ENCODE measurements at places on chromosomes 16 and 17. TPM values are rescaled to one million over a fixed set of nuclear protein-coding genes. Genes with fewer than 3 reads are reported as not detected.
A peak's percentile ranks its signal among the peaks of the same experiment; 100 is the strongest.

Gene TBC1D3L
- total RNA-seq: 12.2 TPM

DNA sequence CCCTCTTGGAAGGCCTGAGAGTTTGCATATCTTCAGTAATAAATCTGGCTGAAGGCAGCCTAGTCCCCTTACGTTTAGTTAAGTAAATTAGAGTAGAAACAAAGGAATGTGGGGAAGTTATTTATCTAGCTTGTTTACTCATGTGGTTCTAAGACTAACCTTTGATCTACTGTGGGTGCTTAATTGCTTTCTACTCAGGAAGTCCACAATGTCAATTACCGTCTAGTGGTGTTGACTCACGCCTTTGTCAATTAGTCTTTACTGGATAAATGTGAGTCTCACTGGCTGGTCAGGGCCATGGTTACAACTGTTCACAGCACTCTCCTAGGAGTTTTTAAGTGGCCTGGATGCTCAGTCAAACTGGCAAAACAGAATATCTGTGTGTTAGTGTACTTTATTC is 2338.4 kb downstream of the TP53TG3F start:
- no peak for ATAC-seq

DNA sequence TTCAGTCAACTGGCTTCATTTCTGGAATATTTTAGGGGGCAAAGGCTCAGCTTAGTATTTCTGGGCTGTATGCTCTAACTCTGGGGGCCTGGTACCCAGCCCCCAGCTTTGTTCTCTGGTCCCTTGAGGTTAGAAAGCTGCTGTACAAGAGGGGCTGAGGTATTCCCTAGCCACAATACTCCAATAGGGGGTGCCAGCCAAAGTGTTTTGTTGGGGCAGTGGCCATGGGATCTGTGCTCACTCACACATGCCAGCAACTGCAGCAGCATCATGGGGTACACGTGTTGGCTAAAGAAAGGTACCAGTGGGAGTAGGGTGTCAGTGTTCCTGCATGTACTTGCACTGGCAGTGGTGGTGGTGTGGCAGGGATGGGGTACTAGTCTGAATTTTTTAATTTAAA is 257.3 kb downstream of the CA10 start:
- ATAC-seq: no peak

DNA sequence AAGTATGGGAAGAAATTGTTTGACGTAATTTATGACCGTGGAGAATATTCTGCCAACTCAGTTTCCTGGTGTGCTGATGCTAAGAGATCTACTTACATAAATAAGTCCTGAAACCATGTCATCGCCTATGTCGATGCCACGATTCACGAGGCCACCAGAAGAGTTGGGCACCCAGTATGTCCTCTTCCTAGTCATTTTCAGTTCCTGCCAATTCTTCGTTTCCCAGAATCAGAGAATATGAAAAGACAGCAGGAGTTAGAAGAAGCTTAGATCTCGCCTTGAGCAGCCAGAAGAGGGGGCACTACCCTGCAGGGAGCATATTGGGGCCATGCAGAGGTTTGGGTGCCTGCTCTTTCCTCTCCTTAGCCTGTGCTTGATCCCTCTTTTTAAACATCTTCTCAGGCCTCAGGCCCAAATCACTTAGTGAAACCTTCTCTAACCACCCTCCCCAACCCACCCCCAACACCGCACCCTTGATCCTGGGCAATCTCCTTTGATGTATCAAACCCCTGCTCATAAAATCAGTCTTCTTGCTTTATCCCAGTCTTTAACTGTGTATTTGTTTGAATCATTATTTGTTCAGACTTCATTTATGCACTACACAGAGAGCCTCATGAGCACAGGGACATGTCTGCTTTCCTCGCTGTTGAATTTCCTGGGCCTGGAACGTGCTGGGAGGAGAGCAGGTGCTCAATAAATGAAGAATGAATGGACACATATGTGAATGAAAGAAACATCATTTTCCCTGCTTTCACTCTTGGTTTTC is 12.2 kb upstream of the LONP2 start:
- ATAC-seq: no peak

- peak; percentile 16 for ATAC-seq
Observed at GRCh38 chr16:842061-842476, 41.5 kb upstream of the GNG13 start.

- ATAC-seq: no peak
Observed at GRCh38 chr17:3794557-3795389, 6.2 kb downstream of the ITGAE start.

DNA sequence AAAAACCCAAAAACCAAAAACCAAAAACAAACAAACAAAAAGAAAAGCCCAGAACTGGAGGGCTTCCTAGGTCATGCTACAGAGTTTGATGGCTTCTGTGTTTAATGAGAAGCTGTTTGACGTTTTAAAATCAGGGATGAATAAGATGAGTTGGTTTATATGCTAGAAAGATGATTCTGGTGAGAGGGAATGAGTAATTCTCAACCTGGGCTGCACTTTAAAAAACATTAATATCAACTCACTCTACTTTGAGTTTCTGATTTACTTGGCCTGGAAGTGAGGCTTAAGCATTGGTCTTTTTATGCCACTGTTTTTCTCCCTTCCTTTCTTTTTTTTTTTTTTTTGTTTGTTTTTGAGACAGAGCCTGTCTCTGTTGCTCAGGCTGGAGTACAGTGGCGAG is 5.1 kb downstream of the RGS9 start:
- no peak for ATAC-seq

GRCh38 chr17:65956814-65957213 is 235.1 kb downstream of the CEP112 start:
- peak; percentile 76 for ATAC-seq

- ATAC-seq: no peak
Observed at GRCh38 chr17:1110862-1111598, 68.8 kb downstream of the ABR start.

GRCh38 chr17:2837147-2837561 is 40.9 kb downstream of the RAP1GAP2 start:
- ATAC-seq: peak; percentile 66

DNA sequence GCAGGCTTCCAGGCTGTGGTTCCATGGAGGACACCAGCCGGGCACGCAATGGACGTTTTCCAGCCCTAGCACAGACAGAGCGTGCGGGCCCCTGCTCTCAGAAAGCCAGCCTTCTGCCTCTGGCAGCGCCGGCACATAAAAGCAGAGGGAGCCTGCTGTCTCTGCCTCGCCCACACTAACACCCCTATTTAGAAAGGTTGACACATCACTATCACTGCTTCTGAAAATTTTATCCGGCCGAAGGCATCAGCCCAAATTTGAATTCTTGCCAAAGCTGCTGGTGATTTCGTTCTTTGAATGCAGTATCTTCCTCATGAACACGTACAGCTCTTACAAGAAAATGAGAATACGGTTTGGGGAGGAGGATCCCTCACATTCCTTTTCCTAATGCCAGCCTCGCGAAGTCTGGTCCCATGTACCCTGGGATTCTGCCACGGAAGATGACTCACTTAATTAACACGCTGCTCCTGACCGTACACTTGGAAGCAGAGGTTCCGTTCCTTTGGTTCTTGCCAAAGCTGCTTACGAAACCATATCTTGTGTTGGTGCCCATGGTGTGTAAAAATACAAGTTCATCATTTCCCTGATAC is 1.3 kb upstream of the RAB11FIP3 start:
- peak; percentile 77 for ATAC-seq

GRCh38 chr16:67883872-67884261 is 818 bp upstream of the NRN1L start:
- peak; percentile 60 for ATAC-seq

DNA sequence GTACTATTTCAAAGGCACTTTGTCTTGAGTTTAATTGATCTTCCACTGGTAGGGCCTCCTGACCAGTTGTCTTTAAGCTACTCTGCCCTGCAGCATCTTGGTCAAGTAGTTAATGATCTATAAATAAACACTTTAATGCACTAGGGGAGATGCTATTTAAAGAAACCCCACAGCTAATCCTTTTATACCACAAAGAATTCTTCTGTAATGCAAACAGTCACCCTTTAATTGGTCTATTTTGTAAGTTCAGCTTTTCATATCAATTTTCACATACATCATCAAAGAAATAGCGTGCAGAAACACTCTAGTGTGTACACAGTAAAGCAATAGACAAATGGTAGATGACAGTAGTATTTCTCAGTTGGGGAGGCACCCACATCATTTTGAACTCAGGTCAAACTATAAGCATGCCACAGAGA is 70.3 kb downstream of the PMP22 start:
- no peak for ATAC-seq

Gene P2RX5
- 0.72 TPM for total RNA-seq

GRCh38 chr17:78748730-78749317 is 33.2 kb downstream of the CYTH1 start:
- peak; percentile 89 for ATAC-seq

Gene MAFG
- 12.3 TPM for total RNA-seq

Gene RCVRN
- total RNA-seq: not detected

- no peak for ATAC-seq
Observed at GRCh38 chr17:50923611-50924010, 57.5 kb upstream of the TOB1 start.

DNA sequence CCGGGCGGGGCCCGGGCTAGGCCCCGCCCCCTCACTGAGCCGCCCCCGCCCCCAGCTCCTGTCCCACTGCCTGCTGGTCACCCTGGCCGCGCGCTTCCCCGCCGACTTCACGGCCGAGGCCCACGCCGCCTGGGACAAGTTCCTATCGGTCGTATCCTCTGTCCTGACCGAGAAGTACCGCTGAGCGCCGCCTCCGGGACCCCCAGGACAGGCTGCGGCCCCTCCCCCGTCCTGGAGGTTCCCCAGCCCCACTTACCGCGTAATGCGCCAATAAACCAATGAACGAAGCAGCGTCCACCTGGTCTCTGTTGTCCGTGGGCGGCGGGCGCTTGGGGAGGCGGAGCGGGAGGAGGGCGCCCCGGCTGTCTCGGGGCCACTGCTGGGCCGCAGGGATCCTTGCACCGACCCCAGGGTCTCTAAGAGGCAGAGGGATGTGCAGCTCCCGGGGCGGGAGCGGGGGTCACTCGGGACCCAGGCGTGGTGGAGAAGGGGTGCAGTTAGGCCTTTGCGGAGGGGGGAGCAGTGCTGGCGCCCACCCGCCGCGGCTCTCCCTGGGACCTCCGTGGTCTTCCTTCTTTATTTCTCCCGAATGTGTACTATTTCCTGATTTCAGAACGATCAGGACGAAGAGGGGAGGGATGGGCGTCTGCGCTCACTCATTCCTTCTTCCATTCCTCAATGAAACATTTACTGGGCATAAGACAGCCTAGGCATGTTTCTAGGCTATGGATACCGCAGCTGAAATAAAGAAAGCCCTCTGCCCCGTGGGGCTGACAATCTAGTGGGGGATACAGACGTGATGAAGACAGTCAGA is 2.0 kb downstream of the HBZ start:
- peak; percentile 8 for ATAC-seq

- peak; percentile 65 for ATAC-seq
Observed at GRCh38 chr17:81519284-81520020, 6.9 kb upstream of the ACTG1 start.

Gene CA7
- not detected for total RNA-seq

DNA sequence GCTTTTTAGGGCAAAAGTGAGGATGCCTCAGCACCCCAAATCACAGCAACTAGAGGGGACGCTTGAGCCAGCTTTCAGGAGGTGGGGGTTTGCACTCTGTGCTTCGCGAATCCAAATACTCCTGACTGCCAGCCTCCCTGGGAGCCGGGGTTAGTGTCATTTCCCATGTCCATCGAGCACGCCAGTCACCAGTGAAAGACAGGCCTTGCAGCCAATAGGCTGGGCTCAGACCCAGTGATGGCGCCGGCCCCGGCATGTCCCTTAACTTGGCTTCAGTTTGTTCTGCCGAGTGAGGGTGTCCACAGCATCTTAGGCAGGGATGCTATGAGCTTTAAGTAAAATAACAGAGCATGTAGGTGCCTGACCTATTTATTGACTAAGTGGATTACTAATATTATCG is 50.9 kb upstream of the CDC42EP4 start:
- no peak for ATAC-seq

Gene TNRC6A
- total RNA-seq: 16.1 TPM

Gene CCL17
- total RNA-seq: 1.6 TPM

GRCh38 chr17:80847496-80848230 is 144.0 kb upstream of the CHMP6 start:
- ATAC-seq: no peak

Gene TBC1D28
- total RNA-seq: not detected

DNA sequence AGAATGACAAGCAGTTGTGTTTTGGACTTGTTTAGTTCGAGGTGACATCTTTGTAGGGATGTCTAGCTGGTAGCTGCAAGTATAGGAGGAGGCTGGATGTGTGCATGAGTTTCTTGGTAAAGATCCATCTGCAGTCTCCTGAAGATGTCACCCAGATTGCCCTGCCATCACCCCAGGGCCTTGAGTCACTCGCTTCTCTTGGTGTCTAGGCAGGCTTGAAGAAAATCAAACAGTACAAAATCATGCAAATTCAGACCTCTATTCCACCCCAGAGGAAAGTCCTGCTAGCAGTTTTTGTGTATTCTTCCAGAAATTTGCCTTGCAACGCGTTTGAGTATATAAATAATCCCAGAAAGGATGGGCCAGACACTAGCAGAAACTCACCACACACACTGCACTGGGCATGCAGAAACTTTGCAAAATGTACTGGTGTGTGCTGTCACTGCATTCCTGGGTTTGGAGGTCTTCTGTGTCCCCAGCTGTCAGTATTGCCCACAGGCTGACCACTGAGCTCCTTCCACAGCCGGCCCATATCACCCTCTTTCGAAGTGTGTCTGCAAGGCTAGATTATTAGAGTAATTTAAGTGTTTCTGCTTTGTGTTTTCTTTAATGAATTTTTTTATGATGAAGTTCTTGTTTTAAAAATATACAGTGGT is 51.5 kb downstream of the TENT4B start:
- ATAC-seq: peak; percentile 58

Gene MYADML2
- not detected for total RNA-seq

Gene AGRP
- total RNA-seq: not detected

Gene EFCAB3
- total RNA-seq: not detected

GRCh38 chr17:78082988-78083387 is 45.6 kb downstream of the TMC6 start:
- peak; percentile 60 for ATAC-seq
